ENCODE measurements at places on chromosomes 4 and X.

- H3K4me1 ChIP-seq: no peaks in the 10 kb centered on the region
- H3K4me3 ChIP-seq: no peak overlapping the region
- H3K27ac ChIP-seq: no peak overlapping the region
- H3K36me3 ChIP-seq: no peaks in the 10 kb centered on the region
- H3K27me3 ChIP-seq: no peaks in the 10 kb centered on the region
Observed at GRCh38 chrX:46039526-46039925, 505.7 kb downstream of the ZNF674 start.

DNA sequence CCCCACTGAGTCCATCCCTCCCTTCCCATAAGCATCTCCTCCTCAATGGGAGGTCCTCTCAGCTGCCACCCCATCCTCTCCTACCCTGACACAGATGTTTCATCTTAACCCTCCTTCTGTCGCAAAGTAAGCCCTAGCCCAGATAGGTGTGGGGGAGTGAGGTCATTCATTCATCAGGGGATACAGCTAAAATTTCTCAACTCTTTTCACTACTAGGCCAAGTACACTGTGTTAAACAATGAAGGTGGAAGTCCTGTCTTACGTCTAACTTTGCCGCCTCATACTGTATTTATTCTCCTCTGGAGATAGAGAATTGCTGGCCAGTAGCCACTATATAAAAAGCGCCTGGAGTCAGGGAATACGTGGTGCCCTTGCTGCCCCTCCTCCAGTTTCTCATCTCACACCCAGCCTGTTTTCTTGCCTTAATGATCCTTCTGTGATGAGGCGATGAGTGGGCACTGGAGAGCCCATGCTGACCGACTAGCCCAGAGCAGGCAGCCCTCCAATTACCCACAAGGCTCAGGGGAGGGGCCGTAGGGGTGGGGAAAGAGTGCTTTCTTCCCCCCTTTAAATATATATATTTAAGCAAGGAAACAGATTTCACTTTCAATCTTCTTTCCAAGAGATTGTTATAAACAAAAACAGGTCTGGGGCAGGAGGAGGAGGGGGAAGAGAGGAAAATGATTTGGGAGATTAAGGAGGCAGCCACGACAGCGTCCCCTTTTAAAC lies 149.5 kb downstream of the PJA1 start:
- no peak for DNase-seq
- no peaks in the 10 kb centered on the region for H3K36me3 ChIP-seq
- no peak overlapping the region for H3K4me3 ChIP-seq
- no peaks in the 10 kb centered on the region for H3K4me1 ChIP-seq
- no peak overlapping the region for H3K27ac ChIP-seq

DNA sequence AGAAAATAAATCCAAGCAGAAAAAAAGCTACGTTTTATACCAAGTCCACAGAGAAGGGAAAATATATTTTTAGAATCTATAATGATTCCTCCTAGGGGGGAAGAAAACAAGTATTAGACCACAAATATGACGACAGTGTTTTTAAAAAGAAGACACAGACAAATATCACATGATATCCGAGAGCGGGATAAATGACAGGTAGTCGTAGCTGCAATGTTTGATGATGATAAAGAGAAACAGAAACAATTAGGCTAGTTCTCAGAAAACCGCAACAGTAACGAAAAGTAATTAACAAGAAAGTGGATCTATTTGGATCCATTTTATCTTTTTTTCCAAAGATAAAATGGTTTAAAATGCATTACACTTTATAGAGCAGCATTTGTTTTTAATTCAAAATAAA lies 918 bp downstream of the HAUS3 start:
- H3K27ac ChIP-seq: peak overlapping the region; percentile 35
- H3K4me3 ChIP-seq: peak overlapping the region; percentile 87
- H3K36me3 ChIP-seq: no peaks in the 10 kb centered on the region
- H3K4me1 ChIP-seq: peaks cover 21% of the 10 kb centered on the region

- DNase-seq: no peak
- no peaks in the 10 kb centered on the region for H3K27me3 ChIP-seq
- H3K36me3 ChIP-seq: no peaks in the 10 kb centered on the region
- H3K4me1 ChIP-seq: peaks cover 28% of the 10 kb centered on the region
- H3K27ac ChIP-seq: peak overlapping the region; percentile 46
- no peak overlapping the region for H3K4me3 ChIP-seq
Observed at GRCh38 chr4:165418073-165418472, 39.3 kb downstream of the CPE start.

Measured in glutamatergic neuron (in vitro differentiated cells).